ENCODE measurements at places on chromosomes 12 and 14.

GRCh38 chr14:100523843-100524169 lies 63.4 kb downstream of the BEGAIN start:
- no peak for DNase-seq

GRCh38 chr14:32623300-32624093 lies 294.4 kb downstream of the AKAP6 start:
- no peak for DNase-seq

DNA sequence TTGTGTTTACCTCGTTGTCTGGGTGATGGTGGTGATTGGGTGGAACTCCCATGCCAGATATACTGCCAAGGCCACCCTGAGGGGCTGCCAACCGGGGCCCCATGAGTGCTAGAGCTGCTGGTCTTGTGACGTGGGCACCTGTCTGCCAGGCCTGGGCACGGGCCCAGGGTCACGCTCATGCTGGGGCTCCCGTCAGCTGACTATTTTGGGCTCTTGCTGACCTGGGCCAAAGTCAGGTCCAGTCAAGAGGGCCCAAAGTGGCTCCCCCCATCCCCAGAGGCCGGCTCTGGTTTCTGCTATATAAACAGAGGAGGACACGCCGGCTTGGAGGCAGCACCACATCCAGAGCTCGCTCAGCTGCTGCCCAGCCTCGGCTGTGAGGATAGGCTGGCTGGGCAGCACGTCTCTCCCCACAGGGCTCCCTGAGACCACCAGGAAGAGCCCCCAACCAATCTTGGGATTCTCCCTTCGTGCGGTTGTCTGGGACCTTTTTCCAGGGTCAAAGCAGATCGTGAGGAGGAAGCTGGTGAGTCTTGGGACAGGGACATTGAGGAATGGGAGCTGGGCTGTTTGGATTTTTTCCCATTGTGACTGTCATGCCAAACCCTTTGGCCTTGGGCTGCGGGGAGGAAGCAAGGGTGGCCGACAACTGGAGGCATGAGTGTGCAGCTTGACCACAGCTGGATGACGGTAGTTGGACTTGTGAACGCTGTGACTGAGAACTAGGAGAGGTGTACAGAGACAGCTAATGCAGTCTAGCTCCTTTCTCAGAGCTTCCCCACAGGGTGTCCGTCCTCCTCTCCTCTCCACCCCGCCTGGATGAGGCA lies 7.6 kb upstream of the NR4A1 start:
- DNase-seq: no peak

DNA sequence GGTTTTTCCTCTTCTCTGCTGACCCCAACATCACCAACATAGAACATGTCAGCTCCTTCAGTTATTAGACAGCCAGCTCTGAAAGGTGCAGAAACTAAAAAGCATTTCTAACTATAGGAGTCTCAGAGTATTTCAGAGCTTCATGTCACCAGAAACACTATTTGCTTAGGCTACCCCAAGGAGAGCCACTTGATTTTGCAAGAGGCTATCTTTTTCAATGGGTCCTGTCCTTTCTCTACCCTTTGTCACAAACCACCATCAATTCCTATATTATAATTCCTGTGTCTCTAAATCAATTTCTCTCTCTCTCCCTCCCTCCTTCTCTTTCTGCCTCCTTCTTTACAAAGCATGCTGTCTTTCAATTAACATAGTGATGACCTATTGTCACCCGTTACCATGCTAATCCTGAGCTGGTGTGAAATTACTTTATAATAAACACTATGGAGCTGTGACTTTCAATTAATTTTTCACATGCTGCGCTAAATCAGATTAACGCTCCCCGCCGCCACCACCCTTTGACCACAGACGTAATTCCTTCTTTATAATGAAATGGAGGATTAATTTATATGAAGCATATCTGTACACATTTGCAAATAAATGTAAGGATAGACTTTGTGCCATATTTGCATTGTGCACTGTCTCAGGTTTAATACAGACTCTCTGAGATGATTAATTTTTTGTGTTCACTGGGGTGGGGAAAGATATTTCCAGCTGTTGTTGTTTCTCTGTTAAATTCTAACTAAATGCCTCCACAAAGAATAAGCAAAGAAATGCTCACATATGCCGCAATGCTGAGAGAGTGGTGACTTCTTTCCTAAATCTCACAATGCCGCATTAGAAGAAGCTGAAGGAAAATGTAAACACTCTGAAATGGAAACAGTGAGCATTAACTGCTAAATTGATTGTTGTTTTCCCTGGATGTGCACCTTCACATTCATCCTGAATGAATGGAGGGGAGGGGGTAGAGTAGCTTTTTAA lies 418.6 kb downstream of the PDZRN4 start:
- DNase-seq: no peak

GRCh38 chr12:47270782-47271664 lies 191.3 kb upstream of the AMIGO2 start:
- no peak for DNase-seq

DNA sequence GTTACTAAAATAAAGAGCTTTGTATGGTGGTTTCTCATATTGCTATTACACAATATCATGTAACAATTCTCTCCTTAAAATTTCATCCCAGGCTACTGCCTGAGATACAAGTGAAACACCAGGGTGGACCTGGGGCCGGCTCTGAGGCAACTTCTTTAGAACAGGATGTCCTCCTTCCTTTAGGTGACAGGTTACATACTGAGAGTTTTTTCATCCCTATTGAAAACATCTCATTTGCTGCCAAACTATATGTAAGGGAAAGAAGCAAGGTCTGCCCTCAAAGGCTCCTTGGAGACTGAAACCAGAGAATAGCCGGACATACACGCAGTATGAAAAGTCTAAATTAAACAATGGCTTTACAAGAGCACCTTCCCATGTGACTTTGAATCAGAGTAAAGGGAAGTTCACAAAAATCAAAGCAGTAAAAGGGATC lies 139.9 kb downstream of the DUSP6 start:
- DNase-seq: no peak

- no peak for DNase-seq
These were observed 11.7 kb upstream of the MYL2 start for GRCh38 chr12:110932046-110932445.

DNA sequence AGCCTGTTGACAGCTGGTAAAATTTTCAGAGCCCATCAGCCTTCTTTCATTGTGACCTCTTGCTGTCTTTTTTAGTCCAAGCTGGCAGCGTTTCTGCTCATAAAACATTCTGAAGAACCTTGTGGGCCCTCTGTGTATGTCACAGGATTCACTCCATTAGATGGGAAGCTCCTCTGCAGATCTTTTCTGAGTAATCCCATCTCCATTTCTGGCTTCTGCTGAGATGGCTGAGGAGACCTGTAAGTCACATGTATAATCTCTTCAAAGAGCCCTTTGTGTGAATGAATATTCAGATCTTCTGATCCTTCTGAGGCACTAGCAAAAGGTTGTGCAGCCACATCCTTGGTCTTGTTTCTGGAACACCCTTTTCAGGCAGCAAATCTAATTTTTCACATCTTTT lies 2.8 kb downstream of the RXYLT1 start:
- no peak for DNase-seq

DNA sequence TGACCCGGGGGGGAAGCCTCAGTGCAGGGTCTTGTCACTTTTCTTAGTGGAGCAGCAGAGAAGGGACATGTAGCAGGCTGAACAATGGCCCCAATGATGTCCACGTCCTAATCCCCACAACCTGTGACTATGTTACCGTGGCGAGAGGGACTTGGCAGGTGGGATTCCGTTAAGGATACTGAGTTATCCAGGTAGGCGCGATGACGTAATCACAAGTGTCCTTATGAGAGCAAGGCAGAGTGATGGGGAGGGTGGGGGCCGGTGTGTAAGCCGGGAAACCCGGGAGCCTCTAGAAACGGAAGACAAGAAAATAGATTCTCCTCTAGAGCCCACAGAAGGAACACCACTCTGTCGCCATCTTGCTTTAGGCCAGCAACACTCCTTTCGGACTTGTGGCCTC lies 4.4 kb downstream of the OTUB2 start:
- DNase-seq: no peak

DNA sequence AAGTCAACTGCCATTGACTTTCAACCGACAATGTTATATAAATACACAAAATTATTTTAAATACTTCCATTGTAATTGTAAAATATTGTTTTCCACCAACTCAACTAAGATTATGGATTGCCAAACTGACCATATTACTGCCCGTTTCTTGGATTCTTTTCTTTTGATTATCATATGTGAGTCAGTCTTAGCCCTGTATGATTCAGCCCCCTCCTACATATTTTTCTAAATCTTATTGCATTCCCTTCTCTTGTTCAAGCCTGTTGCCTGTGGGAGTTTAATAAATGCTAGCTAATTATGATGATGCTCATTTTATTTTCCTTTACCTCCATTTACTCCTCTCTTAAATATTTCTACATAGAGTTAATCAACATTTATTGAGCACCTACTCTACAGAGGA lies 6.8 kb downstream of the RASSF9 start:
- no peak for DNase-seq

- DNase-seq: no peak
These were observed 64.2 kb upstream of the CSRP2 start for GRCh38 chr12:76943008-76943407.

DNA sequence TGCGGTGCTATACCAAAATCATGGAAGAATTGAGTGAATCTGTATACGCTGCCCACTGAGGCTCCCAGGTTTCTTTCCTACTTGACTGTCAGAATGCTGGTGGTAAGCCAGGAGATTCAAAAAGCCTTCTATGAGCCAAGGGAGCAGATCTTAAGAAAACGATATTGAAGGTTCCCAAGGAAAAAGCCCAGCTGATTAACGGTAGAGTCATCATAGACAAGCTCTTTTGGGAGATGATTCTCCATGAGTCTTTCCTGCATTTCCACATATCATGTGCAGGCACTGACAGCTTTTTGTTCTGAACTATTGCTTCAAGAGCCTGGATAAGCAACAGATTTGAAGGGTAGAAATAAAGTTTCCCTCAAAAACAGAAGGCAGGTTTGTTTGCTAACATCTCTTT lies 17.5 kb downstream of the SLC35F4 start:
- no peak for DNase-seq

DNA sequence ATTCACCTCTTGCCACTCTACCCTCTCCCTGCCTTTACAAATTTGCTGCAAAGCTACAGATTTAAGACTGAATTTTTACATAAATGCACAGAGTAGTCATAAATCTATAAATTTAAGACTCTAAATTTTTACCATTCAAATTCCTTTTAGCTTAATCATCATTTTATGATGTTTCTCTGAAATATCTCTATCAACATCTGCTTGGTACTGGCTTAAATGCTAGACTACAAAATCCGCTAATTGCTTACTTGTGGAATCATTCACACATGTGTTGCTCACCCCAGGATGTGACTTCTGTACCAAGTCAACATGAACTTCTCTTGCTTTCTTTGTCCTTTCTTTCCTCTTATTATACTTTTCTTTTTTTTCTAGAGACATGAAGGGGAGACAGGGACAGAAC lies 109.2 kb downstream of the GALC start:
- DNase-seq: no peak

DNA sequence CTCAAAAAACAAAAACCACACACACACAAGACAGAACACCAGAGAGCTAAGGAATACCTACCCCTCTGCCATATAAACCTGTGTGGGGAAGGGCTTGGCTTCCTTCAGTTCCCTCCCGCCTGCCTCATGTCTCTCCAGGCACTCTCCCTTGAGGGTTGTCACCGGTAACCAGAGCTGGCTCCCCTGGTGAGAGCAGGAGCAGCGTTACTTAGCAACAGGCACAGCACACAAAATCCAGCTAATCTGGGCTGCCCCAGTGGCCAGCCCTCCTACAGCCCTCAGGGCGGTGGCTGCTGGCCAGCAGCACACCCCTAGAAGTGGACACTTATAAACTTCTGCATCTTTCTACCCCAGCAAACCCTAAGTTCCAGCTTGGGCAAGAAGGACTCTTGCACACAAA lies 21.6 kb upstream of the NR4A1 start:
- DNase-seq: no peak

GRCh38 chr14:34243401-34243800 lies 218.6 kb downstream of the SPTSSA start:
- no peak for DNase-seq

GRCh38 chr12:132362996-132363660 lies 33.7 kb upstream of the GALNT9 start:
- no peak for DNase-seq

- peak; percentile 57 for DNase-seq
These were observed 37.5 kb downstream of the ZFC3H1 start for GRCh38 chr12:71626098-71626497.

- no peak for DNase-seq
These were observed 7.5 kb downstream of the MMP17 start for GRCh38 chr12:131835616-131836171.

DNA sequence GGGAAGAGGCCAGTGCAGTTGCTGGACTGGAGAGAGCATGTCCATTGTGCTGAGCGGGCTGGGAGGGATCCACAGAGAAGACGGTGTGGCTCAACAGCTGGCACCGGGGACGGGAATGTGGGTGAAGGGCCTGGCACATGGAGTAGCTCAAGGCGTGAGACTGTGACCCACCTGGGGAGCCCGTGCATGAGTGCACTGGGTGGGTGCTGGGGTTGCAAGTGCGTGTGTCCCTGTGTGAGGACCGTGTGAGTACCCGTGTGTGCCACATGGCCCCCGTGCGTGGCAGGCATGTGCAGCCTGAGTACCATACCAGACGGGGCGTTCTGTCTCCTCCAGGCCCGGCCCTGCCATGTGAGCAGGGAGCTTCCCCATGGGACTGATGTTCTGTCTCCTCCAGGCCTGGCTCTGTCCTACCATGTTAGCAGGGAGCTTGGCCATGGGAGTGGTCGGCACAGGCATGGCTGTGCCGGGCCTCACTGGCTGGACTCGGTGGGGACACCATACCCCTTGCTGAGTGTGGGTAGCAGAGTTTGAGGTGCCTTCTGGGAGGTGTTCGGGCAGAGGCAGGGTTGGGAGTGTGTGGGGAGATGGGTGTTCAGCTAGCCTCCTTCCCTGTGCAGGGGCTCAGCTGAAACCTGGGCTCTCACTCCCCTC lies 234.4 kb downstream of the TMEM121 start:
- DNase-seq: no peak

DNA sequence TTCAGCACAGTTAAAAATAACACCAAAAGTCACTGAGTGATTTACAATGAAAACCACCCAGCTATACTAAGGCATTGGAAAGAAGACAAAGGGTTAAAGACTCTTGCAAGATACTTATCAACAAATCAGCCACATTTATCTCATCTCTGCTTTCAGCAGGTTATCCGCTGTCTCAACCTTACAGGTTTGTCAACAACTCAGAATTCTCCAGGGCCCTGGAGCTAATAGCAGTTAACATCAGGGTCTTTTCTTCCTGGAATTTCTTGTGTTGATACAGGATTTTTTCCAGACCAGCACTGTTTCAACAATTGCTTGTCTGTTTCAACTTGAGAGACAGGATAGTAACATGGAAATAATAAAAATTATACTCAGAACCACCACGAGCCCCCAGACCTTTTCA lies 3.5 kb downstream of the PKP2 start:
- no peak for DNase-seq
